ENCODE measurements at places on chromosomes 7 and 10.

- no peak for DNase-seq
These were observed 14.0 kb downstream of the PLAU start for GRCh38 chr10:73924935-73925334.

- peak; percentile 19 for DNase-seq
These were observed 35.4 kb downstream of the CCDC3 start for GRCh38 chr10:12966067-12966466.

DNA sequence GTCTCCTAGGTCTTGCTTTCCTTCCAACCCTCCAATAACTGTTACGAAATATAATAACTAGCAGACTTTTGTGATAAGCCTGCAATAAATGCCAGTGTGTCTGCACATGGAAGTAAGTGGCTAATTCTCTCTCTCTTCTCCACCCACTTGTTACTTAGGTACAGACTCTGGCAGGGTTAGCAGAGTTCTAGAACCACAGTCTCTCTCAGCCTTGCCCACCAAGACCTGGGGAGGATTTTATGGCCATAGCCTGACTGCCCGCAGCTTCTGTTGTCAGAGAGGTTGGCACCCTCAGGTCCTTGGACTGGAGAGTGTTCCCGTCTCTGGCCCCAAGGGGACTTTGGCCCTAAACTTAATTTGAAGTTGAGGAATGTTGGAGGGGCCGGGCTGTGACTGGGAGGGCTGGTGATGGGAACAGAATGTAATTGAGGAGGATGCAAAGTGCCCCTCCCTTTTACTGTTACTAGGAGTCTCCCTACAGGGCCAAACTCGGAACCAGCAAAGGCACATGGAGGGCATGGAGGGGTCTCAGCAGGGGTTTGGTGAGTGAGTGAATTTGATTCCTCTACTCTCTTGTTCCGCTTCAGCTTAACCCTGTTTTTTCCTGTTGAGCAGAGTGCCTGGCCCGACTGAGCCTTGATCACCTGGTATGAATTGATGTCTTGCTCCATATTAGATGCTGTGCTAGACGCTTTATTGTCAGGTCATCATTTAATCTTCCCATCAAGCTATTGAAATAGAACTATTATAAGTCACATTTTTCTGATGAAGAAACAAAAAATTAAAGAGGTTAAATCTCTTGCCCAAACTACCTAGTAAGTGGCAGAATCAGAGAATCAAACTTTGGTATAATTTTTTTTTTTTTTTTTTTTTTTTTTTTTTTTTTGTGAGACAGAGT is 37.0 kb upstream of the LCOR start:
- DNase-seq: no peak

DNA sequence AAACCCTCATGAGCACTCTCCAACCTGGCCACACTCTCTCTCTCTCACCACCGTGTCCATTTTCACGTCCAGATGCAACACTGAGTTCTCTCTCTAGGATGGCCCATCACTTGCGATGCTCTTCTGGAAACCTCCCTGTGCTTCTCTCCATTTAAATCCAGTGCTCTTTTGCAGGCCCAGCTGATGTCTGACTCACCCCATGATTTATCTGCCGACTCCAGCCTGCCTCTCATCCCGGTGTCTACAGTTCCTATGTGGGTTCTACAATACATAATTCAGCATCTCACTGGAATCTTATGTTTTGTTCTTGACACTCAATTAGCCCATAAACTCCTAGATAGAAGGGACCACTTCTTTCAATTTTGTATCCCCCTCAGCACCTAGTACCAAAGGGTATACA is 5.0 kb downstream of the TPK1 start:
- DNase-seq: no peak

GRCh38 chr7:158274404-158274811 is 313.2 kb downstream of the PTPRN2 start:
- no peak for DNase-seq

GRCh38 chr7:89927762-89928161 is 226.5 kb upstream of the STEAP1 start:
- no peak for DNase-seq

DNA sequence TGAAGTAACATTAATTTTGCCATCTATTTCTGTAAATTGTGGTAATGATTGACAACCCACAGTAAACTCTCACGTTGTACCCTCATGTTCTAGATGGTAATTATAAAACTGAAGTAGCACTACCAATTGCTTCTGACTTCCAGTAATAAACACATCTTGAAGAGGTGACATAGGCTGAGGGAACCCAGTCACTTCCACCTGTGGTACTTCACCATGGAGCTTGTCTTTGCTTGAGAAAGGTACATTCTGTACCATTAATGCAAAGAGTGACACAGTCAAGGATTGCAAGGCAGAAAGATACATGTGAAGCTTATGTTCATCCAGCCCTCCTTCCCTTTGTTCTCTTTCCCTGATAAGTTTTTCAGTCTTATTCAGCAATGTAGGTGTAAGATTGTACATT is 11.2 kb downstream of the CAPZA2 start:
- DNase-seq: no peak

DNA sequence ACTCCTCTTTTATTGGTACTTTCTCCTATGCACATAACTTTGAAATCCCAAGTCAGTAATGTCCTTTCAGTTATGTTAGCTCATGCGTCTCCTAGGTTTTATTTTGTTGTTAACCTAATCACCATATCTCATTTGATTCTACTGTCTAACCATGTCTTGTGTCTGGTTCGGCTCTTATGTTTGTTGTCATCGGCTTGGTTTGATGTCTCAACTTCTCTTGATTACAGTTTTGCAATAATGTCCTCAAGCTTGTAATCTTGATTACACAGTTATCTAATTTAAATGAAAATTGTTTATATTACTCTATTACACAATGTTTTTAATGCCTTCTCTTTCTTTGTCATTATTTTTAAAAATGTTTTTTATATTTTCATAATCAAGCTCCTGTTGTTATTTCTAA is 35.9 kb upstream of the SEMA3A start:
- no peak for DNase-seq

DNA sequence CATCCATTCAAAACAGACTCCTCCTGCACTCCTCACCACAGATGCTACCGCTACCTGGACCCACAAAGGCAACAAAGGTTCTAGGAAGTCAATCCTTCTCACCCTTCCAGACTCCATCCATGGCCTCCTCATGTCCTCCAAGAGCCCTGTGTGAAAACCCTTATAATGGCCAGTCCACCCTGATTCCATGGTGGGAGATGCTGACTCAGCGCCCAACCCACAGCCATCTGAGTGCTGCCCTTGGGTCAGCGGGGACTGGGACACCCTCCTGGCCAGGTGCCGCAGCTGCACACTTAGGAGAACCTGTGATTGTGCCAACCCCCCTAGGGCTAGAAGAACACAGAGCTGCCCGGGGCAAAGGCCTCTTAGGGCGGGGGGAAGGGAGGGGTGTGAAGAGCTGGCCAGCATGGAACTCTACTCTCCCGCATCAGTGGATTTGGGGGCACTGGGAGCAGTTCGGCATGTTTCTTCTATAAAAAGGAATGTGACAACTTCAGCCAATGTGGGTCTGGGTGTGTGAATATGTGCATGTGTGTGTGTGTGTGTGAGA is 25.4 kb downstream of the TMEM273 start:
- DNase-seq: no peak

- DNase-seq: no peak
These were observed 237.6 kb downstream of the KCNMA1 start for GRCh38 chr10:77400033-77400432.

DNA sequence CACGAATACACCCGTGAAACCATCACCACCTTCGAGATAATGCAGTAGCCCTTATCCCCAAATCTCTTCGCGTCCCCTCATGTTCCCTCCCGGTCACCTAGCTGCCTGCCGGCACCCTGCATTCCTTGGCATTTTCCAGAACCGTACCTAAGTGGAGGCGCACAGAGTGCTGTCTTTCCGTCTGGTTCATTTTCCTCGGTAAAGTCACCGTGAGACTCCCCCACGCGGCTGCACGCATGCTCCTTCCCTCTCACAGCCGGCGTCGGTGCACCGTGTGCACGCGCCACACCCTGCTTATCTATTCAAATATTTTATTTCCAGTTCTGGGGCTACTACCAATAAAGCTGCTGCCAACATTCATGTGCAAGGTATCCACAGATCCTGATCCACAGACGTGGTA is 65.5 kb upstream of the NKX6-2 start:
- no peak for DNase-seq

DNA sequence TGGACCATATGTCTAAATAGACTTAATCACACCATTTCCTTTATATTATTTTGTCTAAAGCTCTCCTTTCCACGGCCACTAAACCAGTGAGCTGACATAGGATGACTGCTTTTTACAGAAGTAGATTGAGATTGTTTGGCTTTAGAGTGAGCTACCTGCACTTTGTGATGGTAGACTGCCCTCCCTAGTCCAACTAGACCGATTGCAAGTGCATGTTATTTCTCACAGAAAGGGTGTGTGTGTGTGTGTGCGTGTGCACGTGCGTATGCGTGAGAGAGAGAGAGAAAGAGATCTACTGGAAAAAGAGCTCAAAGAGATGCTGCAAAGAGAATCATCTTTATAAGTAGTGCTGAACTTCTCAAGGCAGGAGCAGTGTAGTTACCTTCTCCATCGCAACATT is 60.7 kb downstream of the VCL start:
- DNase-seq: no peak

GRCh38 chr10:73803680-73804286 is 7.6 kb downstream of the NDST2 start:
- no peak for DNase-seq

DNA sequence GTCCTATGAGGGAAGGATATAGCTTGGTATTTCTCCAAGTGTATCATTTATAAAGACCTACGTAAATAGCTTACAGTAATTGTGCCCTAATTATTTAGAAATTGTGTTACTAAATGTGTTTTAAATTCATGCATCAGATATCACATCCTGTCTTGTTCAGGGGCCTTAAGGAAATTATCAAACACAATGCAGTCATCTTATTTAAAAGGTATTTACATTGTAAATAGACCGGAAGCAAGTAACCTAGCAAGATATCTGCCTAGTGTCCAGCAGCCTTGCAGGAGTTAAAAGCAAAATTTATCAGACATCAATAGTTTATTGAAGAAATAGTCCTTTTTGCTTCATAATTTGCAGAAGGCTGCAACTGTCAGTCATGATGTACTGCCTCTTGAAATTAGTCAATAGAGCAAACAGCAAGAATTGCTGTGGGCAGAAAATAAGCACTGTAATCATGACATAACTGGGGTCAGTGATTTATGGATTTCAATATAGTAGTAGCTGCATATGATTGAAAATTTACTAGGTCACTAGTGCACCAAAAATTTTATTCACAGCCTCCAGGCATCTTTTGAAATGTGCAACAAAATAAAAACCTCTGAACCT is 23.1 kb downstream of the GLRX3 start:
- no peak for DNase-seq

DNA sequence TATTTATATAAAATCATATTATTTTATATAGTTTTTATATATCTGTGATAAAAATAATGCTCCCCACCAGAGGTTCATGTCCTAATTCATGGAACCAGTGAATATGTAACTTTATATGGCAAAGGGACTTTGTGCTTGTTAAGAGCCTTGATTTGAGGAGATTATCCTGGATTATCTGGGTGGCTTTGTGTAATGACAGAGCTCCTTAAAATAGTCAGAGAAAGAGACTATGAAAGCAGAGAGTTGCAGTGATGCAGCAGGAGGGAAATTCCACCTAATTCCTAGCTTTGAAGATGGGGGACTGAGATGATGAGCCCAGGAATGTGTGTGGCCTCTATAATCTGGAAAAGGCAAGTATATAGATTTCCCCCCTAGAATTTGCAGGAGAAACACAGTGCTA is 1034.2 kb upstream of the C7orf33 start:
- no peak for DNase-seq

DNA sequence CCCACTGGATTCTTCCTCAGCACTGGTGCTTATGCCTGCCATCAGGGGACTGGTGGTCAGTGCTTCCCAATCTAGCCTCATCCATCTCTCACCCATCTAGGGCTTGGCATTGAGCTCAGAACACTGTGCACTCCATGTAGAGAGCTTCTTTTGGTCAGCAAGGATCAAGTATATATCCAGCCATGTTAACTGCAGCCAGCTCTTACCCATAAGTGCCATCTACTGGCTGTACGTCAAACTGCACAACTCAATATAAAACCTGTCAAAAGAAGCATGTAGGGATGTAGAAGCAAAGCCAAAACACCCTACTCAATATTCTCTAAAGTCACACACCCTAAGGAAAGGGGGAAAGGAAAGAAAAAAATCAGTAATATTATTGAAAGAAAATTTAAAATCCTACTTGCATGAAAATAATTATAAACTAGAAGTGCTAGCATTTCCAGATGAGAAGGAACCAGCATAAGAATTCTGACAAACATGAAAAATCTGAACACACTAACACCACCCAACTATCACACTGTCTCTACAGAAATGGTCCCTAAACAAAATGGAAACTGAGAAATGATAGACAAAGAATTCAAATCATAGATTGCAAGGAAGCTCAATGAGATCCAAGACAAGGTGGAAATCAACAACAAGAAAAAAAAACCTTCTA is 531.1 kb upstream of the STEAP1 start:
- no peak for DNase-seq

DNA sequence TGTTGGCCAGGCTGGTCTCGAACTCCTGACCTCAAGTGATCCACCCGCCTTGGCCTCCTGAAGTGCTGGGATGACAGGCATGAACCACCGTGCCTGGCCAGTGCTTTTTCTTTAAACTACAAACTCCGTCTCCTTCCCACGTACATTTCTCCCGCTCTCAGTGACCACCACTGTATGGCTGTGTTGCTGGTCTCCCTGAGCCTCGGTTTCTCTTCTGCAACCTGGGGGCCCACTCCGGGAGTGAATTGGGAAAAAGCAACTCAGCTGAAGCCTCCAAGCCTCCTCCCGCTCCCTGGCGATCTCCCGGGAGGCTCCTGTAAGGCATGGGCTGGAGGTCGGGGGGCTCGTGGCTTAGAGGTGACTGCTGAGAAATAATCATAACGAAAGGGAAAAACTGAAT is 136.3 kb downstream of the ELFN1 start:
- no peak for DNase-seq

- no peak for DNase-seq
These were observed 13.8 kb downstream of the MRPL32 start for GRCh38 chr7:42945821-42946626.

DNA sequence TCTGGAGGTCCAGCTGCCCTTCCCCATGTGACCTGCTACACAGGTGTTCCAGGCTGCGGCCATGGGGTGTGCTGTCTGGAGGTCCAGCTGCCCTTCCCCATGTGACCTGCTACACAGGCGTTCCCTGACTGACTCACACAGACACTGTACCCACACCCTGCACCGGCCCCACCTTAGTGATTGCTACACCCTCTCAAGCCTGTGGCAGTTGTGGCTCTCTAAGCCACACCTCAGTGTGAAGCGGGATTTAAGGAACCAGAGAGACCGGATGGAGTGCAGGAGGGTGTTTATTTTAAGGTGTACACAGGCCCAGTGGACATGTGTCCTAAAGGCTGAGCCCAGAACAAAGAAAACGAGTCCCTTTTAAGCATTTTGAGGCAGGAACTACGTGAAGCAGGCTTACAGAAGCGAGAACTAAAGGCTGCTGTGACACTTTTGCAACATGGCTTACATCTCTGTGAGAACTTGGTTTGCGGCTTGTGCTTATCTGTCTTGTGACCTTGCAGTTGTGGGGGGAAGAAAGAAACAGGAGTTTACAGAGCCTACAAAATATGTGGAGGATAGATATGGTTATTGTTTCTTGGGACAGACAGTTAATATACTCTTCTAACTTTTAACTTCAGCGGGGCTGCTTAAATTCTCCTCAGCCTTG is 326.4 kb downstream of the PAXIP1 start:
- DNase-seq: no peak

- no peak for DNase-seq
These were observed 6.5 kb upstream of the RBM20 start for GRCh38 chr10:110637558-110638053.

- DNase-seq: no peak
These were observed 27.1 kb upstream of the GJD4 start for GRCh38 chr10:35577926-35578617.

All from stimulated activated CD4-positive, alpha-beta T cell treated with anti-CD3 and anti-CD28 coated beads, Interleukin-4, amount 100 ng/mL, for 48 hours (primary cell).